ENCODE measurements at places on chromosomes 11 and 22.

GRCh38 chr22:40348025-40348658 is 1.8 kb downstream of the ADSL start:
- peak; percentile 80 for DNase-seq

DNA sequence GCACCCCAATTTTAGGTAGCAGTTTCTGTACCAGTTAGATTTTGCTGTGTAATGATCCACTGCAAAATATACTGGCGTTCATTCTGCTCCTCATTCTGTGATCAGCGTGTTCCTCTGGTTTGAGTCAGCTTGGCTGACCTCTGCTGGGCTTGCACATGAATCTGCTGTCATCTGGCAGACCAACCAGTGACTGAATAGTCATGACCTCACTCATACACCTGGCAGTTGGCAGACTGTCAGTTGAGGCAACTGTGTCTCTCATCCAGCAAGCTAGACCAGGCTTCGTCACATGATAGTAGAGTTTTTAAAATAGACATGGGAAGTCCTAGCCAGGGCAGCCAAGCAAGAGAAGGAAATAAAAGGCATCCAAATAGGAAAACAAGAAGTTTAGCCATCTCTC is 316.3 kb upstream of the LARGE1 start:
- no peak for DNase-seq

DNA sequence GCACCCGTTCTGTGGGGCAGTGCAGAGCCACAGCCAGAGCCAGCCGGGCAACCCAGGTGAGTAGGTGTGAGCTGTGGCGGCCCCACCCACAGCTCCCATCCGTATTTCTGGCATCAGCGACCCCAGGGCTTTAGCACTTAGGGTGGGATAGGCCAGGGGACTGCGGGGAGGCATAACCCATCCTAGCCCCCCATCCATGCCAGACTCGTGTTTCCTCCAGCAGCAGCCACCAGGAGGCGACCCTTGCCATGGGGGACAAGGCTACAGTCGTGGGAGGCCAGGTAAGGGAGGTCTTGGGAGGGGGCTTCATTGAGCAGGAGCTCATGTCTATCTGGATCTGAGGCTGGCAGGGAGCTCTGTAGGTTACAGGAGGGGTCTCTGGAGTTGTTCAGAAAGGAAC is 873 bp downstream of the OTOG start:
- no peak for DNase-seq

- DNase-seq: no peak
These were observed 6.2 kb upstream of the RGL4 start for GRCh38 chr22:23684561-23685031.

DNA sequence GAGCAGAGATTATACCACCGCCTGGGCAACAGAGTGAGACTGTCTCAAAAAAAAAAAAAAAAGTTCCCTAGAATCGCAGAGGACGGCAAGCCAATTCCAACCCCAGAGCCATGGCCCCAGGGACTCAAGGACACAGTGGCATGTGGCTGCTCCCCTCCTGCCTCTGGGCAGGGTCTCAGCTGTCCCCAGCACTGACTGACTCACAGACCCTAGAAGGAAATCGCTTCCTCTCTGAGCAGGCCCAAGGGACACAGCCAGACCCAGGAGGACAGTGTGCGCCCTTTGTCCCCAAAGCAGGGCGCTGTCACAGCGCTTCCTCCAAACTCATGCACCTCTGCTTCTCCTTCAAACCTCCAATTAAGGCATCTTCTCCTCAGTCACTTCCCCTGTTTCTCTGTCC is 2.3 kb downstream of the PACSIN3 start:
- DNase-seq: no peak

DNA sequence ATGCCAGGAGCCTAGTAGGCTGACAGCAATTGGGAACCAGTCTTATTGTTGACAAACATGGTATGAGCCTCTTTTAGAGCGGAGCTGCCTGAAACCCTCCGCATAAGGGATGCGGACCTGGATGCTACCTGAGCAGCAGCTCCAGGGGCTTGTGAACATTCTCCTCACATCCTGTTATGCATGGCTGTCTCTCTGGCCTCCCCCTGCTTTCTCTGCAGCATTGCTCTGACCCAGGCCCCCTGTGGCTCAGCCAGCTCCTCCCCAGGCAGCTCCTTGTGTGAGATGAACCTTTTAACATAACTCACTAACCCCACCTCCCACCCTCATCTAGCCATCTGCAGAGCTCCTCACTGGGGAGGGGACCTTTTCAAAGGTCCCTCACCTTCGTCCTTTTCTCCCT is 6.0 kb downstream of the BMAL1 start:
- DNase-seq: no peak

DNA sequence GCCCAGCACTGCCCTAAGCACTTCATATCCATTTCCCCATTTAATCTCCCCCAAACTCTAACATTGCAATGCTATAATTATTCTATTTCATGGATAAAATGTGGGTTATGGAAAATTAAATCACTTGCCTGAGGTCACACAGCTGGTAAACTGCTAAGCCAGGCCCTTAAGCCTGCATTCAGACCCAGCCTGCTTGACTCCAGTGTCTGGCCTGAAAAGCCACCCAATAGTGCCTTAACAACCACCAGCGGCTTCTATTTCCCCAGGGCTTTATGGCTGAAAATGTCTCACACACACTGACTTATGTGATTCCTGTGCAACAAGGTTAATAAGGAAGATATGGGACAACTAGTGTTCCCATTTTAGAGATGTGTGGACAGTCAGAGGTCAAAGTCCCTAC is 178.5 kb upstream of the SNX19 start:
- DNase-seq: no peak

GRCh38 chr11:114651145-114651718 is 27.1 kb upstream of the NXPE2 start:
- DNase-seq: no peak

DNA sequence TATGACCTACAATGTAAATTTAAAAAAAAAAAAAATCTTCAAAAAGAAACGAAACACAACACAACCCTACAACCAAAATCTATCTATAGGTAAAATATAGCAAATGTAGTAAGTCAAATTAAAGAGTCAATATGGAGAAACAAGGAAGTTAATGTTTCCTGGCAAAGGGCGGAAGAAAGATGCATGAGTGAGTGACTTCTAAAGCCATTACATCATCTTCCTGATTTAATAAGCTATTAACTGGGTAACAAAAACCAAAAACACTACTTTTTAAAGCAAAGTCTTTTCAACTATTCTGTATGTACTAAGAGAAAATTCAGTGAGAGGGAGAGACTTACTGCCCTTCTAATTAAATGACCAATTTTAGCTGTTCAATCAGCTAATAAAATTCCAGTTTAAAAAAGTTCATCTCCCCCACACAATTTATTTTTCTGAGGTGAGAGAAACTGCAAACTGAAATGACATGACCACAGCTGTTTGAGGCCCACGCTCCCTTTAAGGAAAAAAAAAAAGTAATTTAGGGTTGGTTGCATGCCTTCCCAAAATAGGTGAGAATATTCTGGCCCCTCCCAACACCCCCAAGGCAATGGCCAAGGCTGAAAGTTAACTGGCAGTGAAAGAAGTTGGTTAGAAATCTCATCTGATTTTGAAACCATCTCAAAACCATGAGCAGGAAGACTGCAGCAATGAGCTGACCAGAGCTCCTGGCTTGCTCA is 5.9 kb downstream of the SF1 start:
- DNase-seq: no peak

- peak; percentile 59 for DNase-seq
These were observed 2.3 kb upstream of the RAD9A start for GRCh38 chr11:67389477-67389876.

- peak; percentile 40 for DNase-seq
These were observed 154.9 kb downstream of the TRPC6 start for GRCh38 chr11:101428918-101429317.

- DNase-seq: no peak
These were observed 11.3 kb upstream of the CTSC start for GRCh38 chr11:88348870-88349269.

DNA sequence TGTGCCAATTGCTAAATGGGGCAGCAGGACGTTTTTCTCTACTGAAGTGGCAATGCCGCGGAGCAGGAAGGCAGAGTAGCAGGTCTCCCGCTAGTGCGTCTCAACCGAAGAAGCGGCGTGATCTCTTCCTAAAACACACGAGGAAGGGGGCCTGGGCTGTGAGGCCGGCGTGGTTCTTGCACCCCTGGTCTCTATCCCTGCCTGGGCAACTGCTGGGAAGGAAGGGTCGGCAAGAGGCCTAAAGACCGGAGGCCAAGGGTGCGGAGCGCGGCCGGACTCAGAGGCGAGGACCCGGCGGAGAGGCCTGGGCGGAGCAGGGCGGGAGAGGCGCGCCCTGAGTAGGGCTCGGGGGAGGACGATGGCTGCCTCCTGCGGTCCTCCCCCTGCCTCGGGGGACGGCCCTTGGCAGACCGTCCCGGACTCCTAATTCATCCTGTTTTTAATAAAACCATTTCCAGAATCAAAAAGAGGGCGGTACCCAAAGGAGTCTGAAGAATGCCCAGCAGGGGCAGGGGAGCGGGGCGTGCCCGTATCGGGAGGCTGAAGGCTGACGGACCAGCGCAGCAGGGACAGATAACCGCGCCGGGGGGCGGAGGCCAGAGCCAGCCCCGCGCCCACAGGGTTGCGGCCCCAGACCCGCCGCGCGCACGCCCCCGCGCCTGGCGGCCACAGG is 572 bp upstream of the APLP2 start:
- peak; percentile 94 for DNase-seq

GRCh38 chr11:76347466-76347865 is 33.5 kb downstream of the THAP12 start:
- DNase-seq: no peak
